ENCODE measurements at places on chromosomes 5 and 9. TPM values are rescaled to one million over a fixed set of nuclear protein-coding genes. Genes with fewer than 3 reads are reported as not detected.

SCGB3A2 gene
- polyA plus RNA-seq: not detected

PCDHB9 gene
- 0.22 TPM for polyA plus RNA-seq

FCN2 gene
- not detected for polyA plus RNA-seq

CTXN3 gene
- not detected for polyA plus RNA-seq

SPINK1 gene
- polyA plus RNA-seq: not detected

DNA sequence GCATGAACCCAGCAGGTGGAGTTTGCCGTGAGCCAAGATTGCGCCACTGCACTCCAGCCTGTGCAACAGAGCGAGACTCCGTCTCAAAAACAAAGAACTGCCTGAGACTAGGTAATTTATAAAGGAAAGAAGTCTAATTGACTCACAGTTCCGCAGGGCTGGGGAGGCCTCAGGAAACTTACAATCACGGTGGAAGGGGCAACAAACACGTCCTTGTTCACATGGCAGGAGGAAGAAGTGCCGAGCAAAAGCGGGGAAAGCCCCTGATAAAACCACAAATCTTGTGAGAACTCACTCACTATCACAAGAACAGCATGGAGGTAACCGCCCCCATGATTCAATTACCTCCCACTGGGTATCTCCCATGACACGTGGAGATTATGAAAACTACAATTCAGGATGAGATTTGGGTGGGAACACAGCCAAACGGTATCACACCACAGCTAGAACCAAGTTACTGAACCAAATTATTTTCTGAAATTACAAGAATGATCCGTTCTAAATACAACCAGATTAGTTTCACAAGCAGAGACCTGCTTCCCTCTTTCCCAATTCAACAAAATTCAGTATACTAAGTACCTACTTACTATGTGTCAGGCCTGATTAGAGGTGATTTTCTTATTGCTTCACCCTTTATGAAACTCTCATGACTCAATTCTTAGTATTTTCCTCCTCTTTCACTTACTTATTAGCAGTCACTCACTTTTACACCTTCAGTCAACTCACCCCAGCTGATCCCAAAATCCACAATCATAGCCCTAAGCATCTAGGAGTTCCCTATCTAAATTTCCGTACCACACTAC lies 8.4 kb downstream of the UBTD2 start:
- DNase-seq: no peak

GRCh38 chr5:96528826-96529474 lies 95.9 kb upstream of the PCSK1 start:
- no peak for DNase-seq

DNA sequence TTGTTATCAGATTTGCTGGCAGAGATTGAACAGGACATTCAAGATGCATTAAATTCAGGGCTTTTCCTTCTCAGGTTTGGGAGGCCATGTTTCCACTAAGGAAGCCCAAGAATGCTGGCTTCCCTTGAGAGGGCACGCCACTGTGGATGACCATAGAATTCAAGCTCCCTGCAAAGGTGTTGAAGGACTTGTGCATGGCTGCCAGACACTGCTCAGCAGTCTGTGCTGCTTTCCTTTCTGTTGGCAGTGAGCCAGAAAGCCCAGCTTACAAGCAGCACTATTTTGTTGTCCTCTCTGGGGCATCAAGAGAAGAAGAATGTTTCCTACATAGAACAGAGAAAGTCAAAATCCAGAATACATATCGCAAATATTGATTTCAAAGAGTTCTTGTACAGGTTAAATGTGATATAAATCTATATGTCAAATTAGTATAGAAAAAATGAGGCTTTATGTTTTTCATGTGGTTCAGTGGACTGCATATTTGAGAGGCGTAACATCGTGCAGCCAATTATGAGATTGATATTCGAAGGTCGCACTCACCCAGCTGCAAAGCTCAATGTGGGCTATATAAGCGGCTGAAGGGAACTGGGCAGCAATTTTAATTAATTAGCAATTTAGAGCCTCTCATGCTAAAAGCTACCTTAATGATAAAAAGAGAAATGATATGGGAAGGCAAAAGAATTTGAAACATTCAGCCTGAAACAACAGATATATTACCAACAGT lies 103.1 kb upstream of the ISL1 start:
- no peak for DNase-seq

GRCh38 chr5:158466191-158466590 lies 607.2 kb upstream of the CLINT1 start:
- DNase-seq: no peak

DNA sequence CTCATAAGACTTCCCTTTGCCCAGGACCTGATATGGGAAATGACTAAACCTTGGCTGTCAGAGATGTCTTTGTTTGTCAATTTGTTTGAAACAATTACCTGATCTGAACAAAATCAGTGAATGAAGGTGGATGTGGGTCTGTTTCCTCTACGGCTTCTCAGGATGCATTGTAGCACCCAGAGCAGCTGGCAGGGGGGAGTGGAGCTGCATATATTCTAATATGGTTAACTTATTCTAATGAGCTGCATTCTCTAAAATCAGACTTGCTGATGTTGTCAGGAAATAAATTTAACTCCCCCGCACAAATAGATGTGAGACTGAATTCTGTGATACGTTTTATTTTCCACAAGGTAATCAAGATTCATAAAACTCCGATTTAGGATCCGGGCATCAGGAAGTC lies 665.4 kb downstream of the MAT2B start:
- no peak for DNase-seq

DNA sequence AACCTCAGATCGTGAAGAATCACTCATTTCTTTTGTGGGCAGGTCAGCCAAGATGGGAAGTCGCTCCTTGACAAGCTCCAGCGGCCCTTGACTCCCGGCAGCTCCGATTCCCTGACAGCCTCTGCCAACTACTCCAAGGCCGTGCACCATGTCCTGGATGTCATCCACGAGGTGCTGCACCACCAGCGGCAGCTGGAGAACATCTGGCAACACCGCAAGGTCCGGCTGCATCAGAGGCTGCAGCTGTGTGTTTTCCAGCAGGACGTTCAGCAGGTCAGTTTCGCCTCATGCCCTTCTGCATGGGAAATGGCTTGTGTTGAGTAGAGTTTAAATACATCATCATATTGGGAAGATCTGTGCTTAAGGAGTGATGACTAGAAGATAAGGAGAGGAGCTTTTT lies 173.3 kb downstream of the TRIO start:
- DNase-seq: peak; percentile 45

Data from AG04450 (cell line).